Erythroblast (primary cell): ENCODE measurements at places on chromosomes 16 and 17.

- no peak for DNase-seq
These were observed 88.6 kb downstream of the STXBP4 start for GRCh38 chr17:55057184-55057583.

DNA sequence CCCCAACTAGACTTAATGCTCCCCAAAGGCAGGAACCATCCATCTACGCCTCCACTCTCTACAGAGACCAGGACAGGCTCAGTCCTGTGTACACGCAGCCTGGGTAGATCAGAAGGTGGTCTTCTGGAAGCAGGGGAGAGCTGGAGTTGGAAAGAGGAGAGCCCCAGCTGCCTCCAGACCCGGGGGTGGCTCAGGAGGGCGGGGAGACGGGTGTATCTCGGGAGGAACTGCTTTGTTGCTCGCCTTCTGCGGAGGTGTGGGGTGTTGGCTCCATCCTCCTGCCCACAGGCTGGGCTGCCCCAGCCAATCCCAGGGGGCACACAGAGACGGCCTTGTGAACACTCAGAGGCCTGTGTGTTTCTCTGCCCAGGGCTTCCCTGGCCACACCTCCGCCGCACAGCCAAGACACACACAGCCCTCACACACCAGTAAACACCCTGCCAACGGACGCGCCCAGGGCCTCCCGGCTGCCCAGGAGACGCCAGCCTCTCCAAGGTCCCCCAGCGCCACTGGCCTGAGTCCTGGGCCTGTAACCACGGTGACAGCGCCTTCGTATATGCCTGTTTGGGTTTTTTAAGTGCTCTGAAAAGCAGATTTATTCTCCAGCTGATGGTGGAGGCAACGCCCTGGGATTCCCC, 143.4 kb upstream of the CDC42EP4 start:
- DNase-seq: no peak

DNA sequence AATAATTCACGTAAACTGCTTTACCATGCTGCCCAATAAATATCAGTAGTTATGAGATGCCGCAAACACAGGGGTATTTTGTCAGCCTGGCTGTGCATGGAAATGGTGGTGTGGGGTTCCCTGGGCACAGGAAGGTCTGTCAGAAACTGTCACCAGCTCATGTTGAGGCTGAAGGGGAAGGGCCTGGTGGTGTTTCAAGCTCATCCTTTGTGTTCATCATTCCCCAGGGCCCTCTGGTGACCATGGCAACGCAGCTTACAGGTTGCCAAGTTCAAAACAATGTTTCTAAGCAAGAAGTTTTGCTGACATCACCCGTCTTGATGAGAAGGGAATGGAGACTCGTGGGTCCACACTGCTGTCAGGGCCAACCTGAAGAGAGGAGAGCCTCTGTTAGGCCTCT, 348.9 kb upstream of the C16orf82 start:
- no peak for DNase-seq

DNA sequence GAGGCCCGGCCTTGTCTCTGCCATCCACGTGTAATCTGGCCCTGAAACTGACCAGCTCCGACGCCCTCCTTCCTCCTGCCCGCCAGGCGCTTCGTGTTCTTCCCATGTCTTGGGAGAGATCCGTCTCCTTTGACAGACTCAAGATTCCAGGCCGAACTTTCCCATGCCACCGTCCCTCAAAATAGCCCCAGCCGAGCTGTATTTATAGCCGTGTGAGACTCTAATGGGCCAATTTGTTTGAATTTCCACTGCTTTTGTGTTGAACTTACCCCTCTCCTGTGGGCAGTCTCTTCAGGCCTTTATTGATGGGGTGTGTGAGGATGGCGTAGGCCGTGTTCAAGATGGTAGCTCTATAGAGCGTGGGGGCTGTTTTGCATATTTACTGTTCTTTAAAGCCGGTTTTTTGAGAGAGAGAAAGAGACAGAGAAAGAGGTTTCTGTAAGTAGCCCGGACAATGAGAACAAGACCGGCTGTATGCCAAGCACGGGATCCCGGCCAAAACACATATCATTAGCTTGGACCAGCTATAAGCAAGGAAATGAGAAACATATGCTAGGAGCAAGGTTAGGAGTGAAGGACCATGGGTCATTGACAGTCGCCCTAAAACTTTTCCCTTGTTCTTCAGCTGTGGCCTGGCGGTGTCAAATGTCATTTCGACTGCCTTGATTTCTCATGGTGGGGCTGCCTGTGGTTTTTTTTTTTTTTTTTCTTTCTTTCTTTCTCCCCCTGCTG, 124.5 kb upstream of the ZFHX3 start:
- DNase-seq: no peak

DNA sequence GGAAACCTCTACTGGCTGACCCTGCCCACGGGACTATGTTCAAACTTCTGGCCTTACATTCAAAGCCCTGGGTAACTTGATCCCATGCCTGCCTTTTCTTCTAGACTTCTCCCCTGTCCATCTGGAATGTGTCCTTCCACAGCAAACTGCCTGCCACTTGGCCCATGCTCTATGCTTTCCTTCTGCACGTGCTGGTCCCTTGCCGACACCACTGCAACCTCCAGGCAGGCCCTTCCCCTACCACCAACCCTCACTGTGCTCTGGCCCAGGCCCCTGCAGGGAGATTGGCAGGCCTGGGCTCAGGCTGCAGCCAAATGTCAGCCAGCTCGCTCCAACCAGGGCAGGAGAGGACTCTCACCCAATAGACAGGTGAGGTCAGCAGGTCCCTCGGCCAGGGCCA, 11.0 kb downstream of the HSD11B2 start:
- DNase-seq: no peak

DNA sequence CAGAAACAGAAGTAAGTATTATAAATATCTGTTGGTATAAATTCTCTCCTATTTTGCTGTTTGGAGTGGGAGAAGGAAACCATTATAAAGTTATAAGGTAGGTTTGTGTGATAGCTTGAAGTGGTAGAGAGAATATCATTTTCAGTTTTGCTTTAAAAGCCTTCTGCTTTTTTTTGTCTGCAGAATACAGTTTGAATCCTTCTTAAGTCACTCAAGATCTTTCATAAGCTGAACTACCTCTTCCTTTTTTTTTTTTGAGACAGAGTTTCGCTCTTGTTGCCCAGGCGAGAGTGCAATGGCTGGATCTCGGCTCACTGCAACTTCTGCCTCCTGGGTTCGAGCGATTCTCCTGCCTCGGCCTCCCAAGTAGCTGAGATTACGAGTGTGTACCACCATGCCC, 9.0 kb downstream of the ATAD5 start:
- no peak for DNase-seq

GRCh38 chr17:17236295-17237025, 508 bp downstream of the FLCN start:
- peak; percentile 79 for DNase-seq

- peak; percentile 50 for DNase-seq
These were observed 10.0 kb downstream of the GPR179 start for GRCh38 chr17:38333635-38334295.
